CD4-positive, alpha-beta memory T cell (primary cell): ENCODE measurements at places on chromosomes 4 and X.

GRCh38 chr4:54585321-54586000 is 72.3 kb upstream of the KIT start:
- DNase-seq, result no peak

DNA sequence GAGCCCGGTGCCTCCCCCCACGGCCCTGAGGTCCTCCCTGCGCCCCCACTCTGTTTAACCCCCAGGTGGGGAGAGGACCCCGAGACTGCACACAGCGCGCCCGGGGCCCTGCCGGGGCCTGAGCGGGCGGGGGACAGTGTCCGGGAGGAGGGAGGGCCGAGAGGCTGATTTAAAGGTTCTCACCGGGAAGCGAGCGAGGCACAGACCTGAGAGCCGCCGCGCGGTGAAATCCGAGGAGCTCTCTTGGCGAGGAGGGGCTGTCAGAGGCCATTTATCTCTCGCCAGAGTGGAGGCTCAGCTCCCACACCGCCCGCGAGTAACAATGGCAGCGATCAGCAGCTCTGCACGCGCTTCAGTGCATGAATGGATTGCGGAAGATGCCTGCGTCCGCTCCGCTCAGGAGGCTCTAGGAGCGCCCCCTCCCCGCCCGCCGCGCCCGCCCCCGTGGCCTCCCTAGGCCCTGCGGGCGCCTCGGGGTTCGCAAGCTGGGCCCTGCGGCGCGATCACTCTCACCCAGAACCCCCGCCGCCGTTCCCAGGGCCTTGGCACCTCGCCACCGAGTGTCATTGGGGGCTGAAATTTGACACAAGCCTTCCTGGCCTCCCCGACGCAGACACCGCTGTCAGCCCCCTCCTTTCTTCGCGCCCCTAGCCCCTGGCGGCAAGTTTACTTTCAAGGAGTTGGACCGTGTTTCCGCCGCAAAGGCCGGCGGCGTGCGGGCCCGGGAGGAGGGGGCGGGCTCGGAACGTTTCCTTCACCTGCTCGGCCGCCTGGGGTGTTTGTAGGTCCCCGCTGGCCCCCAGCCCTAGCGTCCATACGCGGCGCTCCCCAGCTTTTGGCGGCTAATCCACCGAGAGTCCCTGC is 48.7 kb upstream of the BCOR start:
- DNase-seq, result no peak

DNA sequence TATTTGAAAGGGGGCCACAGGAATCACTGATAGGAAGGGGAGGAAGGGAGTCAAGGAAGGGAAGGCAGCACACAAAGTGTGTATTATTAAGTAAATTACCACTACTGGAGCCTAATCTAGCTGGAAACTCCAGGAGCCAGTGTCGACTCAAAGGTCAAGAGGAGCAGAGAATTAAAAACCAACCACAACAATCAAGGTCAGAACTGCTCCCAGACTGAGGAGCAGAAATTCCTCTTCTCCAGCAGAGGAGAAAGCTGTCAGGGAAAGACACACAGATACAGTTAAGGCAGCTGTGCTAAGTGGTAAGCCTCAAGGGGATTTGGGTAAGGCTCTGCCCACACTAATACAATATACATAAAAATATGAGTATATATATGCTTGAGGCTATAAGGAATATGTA is 87.5 kb upstream of the PTPN13 start:
- DNase-seq, result no peak

DNA sequence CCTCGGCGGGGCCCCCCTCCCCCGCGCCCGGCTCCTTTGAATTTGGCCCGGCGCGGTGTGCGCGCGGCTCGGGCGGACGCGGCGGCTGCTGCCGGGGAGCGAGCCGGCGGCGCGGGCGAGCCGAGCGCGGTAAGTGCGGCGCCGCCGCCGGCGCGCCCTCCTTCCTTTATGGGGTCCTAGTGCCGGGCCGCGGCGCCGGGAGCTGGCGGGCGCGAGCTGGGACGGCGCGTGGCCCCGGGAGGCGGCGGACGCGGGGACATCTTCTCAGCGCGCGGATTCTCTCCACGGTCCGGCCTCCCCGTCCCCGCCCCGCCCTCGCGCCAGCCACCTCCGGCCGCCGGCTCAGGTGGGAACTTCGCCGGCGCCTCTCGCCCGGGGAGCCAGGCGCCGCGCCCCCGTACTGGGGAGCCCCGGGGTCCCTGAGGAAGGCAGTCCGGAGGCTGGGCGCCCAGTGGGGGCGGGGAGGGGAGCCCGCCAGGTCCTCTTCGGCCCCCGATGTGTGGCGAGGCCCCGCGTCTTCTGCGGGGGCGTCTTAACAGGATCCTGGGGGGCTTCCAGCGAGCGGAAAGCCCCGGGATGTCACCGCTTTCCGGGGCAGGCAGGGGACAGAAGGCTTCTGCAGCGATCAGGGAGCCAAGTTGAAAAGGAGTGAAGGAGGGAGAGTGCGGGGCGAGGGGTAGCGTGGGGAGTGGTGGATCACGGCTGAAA is 98.4 kb upstream of the TENM3 start:
- no peak for DNase-seq

DNA sequence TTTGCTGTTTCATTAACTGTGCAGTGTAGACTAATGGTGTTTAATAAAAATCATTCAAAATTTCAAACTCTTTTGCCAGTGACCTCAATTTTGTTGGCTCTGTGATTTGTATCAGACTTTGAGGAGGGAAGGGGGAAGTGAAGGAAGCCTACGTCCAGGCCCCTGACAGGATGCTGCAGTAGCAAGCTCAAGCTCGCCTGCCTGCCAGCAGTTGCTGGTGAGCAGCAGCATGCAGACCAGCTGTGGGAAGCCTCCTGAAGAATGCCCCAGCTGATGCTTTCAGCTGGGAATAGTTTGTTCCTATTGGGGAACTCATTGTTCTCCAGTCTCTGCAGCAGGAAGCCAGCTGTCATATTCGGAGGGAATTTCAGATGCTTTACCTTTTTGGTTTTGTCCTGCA is 495.2 kb downstream of the AFF2 start:
- DNase-seq, result no peak

- DNase-seq, result no peak
Observed at GRCh38 chr4:38982361-38983095, 49.7 kb downstream of the TMEM156 start.

DNA sequence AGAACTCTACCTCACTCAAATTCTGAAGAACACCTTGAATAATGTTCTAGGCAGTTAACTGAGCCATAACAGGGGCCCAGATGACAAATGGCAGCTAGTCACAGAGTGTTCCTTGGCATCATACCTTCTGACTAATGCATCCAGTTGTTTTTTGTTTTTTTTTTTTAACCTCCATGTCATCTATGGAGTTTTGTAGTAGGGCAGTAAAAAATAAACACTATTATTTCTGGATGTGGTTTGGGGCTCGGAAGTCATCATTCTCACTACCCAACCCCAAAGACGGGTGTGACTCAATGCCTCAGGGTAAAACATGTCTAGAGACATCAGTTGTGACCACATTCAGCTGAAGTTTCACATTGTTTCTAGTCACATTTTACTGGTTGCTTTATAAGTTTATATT is 31.2 kb upstream of the MCF2 start:
- DNase-seq, result peak; percentile 2

DNA sequence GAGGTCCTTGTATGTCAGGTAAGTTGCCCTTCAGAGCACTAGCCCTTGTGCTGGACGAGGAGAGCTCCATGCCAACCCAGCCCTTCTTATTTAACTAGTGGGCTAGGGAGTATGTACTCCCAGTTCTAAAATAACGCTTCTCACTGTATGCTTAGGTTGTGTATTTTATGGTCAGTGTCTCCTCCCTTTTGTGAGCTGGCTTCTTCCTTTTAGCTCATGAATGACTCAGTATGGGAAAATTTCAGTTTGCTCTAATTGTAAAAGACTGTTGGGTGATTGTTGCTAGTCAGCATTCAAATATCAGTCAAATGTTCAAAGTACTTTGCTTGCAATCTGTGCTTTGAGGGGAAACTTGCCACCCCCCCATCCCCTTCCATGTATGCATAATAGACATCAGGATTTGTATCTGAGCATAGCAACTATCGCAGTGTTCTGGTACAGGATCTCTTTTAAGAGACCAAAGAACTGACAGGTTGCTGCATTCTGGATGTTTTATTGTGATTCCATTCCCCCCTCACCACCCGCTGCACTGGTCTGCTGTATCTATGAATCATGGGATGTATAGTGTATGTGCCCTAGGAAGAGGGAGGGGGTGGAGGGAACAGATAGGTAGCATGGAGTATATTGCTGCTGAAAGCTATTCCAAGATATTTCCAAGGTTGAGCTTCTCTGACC is 34.7 kb downstream of the DLG3 start:
- DNase-seq, result no peak

DNA sequence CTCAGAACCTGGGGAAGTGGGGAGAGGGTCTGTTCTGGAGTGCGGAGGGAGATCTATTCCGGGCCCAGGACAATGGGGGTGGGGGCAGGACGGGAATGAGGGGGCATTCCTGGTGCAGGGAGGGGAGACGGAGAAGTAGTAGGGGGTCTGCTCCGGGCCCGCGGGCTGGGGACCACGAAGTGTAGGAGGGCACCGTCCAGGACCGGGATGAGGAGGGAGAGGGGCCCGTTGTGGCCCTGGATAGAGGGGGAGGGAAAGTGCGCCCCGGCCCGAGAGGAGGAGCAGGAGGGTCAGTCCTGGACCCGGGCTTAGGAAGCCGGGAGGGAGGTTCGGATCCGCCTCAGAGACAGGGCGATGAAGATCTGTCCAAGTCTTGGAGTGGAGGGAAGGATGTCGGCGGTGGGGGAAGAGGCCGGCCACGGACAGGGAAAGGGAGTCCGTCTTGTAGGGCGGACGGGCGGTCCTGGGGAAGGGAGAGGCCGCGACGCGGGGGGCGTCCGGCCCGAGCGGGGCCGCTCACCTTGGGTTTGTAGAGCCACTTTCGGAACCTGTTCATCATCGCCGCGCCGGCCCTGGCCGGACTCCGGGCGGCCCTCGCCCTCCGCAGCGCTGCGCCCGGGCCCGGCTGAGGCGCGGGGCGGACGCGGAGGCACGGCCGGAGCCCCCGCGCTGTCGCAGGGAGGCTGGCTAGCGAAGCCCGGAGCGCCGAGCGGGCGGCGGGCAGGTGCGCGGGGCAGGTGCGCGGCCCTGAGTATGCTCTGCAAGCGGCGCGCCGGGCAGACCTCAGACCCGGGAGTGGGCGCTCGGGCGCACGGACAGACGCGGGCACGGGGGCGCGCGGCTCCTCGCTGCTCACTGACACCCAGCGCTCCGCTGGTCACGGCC is at the start of gene ZFYVE28:
Gene ZFYVE28, minus strand, starts transcription at position 881 of the 885 bp plus-strand sequence. Its CDS starts 322 bp downstream, at position 559.
- DNase-seq, result peak; percentile 16

DNA sequence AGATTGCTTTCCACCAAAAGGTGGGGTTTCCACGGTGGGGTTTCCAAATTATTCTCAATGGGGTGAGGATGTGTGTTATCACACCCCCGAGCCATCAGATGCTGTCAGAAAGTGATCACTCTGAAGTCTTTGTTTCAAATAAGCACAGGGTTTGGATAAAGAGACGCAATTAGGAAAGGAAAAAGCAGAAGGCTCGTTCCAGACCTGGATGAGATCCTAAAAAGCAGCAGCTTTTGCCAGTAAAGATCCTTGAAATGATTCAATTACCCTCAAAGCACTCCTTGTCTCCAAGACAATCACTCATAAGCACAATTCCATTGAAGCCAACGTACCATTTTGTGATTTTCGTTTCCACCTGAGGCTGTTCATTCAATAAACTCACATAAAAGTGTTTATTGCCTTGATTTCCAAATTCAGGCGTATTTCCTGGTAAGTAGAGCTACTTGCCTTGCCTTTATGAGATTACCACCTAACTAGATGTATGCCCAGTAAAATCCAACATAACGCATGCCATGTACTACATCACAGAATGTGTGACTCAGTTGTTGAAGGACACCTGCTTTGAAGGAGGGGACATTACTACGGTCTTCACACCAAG is 5.2 kb downstream of the F11 start:
- no peak for DNase-seq

- DNase-seq, result no peak
Observed at GRCh38 chr4:169243825-169244609, 26.7 kb downstream of the SH3RF1 start.

GRCh38 chr4:86152454-86152853 is 207.4 kb downstream of the MAPK10 start:
- DNase-seq, result no peak

DNA sequence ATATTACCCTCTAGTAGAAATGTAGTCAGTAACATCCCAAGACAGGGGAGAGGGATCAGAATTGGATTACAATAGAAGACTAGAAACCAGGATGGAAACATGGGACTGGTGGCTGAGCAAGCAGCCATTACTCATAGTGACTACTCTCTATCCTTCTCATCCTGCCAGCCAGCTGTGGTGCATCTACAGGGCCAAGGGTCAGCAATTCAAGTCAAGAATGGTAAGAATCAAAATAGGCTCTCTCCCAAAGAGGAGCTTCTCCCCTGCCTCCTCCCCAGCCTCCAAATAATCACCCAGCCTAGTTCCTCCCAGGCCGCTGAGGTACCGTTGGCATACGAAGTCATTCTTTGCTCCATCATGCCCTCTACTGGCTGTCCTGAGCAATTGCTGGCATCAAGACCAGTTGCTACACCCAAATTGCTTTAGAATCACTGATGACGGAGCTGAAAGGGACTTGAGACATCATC is 19.4 kb downstream of the AWAT2 start:
- DNase-seq, result peak; percentile 31

- no peak for DNase-seq
Observed at GRCh38 chr4:168928346-168928745, 81.7 kb downstream of the CBR4 start.

- DNase-seq, result no peak
Observed at GRCh38 chr4:26432419-26432818, 57.9 kb downstream of the CCKAR start.

GRCh38 chrX:39283239-39283638 is 482.0 kb downstream of the MID1IP1 start:
- DNase-seq, result no peak

GRCh38 chr4:8241211-8241779 is 28.3 kb upstream of the HTRA3 start:
- no peak for DNase-seq
